NCI-H1694 (cell line): ENCODE measurements at places on chromosomes 3 and 15.

DNA sequence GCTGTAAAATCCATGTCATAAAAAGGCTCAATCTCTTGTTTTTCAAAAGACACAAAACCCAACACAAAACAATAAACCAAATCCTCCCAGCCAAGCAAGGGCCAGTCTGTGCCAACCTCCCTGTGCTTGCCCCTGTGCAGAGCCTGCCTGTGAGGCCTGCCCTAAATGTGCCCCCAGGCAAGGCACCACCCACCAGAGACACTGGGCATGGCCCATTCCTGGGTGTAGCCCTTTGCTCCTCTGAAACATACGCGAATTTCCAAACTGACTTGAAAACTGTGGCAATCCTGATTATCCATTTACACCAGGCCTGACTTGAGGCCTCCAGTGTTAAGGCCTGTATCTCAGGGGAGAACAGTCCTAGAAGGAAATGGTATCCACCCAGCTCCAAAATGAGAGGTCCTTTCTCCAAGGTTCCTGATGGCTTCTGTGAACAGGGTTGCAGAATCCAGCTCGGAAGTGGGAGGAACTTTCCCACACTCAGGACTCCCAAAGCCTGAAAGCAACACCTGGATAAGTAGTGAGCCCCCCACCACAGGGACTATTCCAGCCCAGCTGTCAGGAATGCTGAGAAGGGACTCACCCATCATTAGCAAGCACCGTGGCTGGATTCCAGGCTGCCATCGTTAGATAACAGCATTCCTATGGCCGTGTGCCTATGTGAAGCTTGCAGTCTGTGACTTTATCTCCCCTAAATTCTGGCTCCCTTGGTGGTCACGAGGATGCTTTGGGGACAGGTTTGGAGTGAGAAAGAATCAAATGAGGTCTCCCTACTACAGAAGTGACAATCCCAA lies 61.8 kb downstream of the CACNA2D2 start:
- no peak for DNase-seq

- no peak for DNase-seq
These were observed 112.1 kb downstream of the TNIK start for GRCh38 chr3:171348121-171348520.

DNA sequence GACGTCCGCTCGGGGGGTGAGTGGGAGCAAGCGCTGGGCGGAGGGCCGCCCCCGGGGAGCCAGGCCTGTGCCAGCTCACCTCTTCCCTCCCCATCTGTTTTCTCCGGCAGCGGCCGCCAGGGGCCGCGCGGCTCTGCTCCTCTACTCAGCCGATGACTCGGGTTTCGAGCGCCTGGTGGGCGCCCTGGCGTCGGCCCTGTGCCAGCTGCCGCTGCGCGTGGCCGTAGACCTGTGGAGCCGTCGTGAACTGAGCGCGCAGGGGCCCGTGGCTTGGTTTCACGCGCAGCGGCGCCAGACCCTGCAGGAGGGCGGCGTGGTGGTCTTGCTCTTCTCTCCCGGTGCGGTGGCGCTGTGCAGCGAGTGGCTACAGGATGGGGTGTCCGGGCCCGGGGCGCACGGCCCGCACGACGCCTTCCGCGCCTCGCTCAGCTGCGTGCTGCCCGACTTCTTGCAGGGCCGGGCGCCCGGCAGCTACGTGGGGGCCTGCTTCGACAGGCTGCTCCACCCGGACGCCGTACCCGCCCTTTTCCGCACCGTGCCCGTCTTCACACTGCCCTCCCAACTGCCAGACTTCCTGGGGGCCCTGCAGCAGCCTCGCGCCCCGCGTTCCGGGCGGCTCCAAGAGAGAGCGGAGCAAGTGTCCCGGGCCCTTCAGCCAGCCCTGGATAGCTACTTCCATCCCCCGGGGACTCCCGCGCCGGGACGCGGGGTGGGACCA lies 632 bp upstream of the CRELD1 start:
- no peak for DNase-seq

- DNase-seq, result no peak
These were observed 15.0 kb downstream of the MYLK start for GRCh38 chr3:123869165-123869564.
